Stimulated activated CD4-positive, alpha-beta T cell treated with anti-CD3 and anti-CD28 coated beads, Interleukin-12 subunit alpha, Interleukin-12 subunit beta, amount 100 ng/mL, for 48 hours (primary cell): ENCODE measurements at places on chromosomes 4 and X.

- DNase-seq = no peak
These were observed 48.9 kb upstream of the TMSB15B start for GRCh38 chrX:103913356-103914020.

DNA sequence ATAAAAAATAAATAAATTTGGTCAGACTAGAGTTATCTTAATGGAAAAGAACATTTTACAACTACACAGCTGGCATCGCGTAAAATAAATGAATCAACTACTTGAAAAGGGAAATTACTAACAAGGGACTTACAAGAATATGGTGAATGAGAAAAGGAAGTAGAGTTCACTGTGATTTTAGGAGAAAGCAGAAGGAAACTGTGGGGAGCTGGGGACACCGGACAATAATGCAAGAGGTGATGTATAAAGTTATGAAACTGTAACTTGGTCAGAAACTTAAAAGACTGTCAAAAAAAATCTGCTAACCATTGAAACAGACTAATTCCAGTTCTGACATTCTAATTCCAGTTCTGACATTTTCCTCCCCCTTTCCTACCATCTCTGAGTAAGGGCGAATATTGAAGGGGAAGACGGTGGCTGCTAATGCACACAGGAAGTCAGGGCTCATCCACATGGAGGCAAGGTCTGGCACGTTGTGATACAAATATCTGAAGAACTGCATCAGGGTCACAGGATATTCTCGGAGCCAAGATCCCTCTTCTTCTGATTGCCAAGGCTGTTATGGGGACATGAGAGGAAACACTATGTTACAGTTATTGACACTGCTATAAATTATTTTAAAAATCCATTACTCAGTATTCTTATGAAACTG, 170.5 kb downstream of the CDS1 start:
- no peak for DNase-seq

- no peak for DNase-seq
These were observed 10.5 kb downstream of the ACSL1 start for GRCh38 chr4:184815046-184815877.

GRCh38 chr4:140047017-140047640, 106.9 kb downstream of the MAML3 start:
- no peak for DNase-seq

DNA sequence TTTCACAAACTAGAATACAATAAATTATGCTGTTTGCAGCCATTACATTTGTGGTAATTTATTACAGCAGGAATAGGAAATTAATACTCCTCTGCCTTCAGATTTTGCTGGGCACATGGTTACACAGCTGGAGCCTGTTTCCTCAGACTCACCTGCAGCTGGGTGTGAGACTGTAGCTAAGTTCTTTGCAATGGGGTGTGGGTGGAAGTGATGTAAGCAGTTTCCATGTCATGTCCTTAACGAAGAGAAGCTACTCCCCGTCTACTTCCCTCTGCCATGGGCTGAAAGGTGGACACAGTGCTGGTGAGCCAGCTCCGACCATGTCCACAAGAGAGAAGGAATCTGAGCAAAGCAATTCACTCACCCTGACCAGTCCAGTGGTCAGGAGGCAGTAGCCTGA, 18.2 kb downstream of the SH3KBP1 start:
- DNase-seq = no peak

GRCh38 chr4:75916091-75916661, 13.9 kb upstream of the PPEF2 start:
- DNase-seq = no peak

GRCh38 chrX:131977619-131978018, 45.5 kb upstream of the STK26 start:
- no peak for DNase-seq

DNA sequence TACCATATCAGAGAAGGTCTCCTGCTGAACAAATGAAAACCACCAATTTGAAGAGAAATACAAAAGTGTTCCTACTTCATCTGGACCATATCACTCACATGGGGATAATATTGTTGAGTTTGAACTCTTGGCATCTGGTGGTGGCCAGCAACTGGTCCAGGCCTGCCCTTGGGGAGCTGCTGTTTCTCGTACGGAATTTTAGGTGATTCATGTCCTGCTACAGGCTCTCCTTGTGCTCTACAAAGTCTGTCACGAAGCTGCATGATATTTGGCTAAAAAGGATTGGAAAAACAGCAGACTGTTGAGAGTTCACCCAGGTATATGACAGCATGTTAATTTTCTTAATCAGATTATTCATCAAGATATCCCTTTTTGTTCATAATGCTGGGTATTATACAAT, 42.2 kb downstream of the SEC31A start:
- DNase-seq = no peak

GRCh38 chrX:28189011-28189410, 207.8 kb upstream of the DCAF8L1 start:
- no peak for DNase-seq

DNA sequence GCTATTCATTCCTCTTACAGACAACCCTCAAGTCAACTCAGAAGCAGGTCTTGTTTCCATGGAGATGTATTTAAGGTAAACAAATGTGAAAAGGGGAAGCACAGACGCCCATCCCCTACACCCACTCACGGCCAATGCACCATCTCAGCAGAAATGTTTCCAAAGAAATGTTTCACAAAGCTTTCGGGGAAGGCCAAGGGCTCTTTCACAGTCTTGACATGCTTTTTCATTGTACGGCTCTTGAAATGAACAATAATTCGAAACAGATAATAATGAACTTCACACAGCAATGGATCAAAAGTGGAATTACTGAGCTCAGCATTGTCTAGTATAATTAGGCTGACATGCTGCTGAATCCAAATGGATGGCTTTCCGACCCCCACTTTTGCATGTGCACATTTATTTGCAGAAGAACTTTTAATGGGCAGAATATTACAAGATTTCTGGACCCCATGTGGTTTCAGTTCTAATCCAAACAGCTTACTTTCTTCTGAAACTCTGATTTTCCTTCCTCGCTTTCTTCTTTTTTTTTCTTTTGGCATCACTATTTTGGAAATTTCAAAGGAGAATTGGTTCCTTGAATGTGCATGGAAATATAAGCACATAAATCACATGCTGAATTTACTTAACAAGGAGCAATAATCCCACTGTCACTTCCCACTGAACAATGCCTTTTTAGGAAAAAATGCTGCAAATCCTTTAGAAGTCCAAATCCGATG, 160.9 kb downstream of the SMIM20 start:
- DNase-seq = peak; percentile 75

DNA sequence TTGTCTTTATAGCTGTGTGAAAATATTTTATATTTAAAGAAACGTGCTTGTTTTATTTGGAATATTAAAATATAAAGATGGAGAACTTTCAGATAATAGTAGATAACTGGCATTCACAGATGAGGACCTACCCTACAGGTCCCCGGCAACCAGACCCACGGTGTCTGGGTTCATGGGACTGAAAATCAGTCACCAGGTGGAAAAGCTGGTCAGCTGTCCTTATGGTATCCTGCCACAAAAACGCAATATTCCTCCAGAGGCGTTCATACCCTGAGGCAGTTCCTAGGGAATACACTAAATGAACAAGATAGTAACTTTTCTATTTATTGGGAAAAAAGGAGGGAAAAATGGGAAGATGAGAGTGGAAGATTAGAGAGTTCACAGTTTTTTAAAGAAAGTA, 1.2 kb downstream of the TLR6 start:
- no peak for DNase-seq

DNA sequence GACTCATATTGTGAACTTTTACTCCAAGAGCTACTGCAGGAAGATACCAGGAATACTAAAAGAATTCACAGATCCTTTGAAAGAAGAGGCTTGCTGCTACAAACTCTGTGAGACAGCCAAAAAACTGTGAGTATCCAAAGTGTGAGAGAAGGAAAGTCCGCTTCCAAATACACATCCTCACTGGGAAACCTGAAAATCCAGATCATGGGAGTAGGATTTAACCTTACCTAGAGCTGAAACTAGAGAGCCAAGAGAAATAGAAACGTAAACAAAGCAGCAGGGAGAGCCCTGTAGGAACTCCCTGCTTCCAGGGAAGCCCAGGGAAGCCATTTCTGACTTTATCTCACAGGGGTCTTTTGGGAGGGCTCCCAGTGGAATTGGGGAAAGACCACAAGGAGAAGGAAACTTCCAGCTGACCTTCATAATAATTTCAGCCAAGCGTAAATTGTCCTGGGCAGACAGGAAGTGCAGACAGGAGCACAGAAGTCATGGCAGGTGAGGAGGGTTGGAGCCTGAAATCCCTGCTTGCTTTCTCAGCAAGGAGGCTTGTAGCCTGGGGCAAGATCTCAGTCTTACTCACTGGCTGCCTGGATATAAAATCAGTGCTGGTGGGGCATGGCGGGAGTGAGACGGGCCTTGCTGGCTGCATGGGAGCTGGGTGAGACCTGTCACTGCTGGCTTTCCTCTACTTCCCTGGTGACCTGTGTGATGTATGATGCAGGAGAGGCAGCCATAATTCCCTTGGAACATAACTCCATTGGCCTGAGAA, 26.2 kb upstream of the NFKB1 start:
- DNase-seq = no peak

DNA sequence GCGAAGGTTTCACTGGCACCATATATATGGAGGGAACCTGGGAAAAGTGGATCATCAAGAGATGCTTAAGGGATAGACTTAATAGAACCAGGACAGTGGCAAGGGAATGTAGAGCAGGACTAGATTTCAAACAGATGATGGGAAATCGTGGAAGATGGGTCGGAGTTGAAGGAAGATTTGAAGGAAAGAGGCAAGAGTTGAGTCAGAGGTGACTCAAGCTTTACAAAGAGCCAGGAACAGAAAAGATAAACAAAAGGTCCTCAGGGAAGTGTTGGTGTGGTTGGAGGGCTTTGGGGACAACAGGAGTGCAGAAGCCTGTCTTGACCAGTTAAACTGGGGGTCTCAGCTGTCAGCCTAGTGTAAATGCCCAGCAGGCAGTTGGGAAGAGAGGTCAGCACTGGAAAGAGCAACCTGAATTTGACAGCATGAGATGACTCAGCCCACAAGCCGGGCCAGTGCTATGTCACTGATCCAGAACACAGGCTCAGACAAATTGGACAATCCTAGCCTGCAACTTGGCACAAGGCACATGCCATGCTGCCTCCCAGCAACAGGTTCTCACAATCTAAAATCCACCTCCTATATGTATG, 230.5 kb downstream of the IDS start:
- DNase-seq = no peak

DNA sequence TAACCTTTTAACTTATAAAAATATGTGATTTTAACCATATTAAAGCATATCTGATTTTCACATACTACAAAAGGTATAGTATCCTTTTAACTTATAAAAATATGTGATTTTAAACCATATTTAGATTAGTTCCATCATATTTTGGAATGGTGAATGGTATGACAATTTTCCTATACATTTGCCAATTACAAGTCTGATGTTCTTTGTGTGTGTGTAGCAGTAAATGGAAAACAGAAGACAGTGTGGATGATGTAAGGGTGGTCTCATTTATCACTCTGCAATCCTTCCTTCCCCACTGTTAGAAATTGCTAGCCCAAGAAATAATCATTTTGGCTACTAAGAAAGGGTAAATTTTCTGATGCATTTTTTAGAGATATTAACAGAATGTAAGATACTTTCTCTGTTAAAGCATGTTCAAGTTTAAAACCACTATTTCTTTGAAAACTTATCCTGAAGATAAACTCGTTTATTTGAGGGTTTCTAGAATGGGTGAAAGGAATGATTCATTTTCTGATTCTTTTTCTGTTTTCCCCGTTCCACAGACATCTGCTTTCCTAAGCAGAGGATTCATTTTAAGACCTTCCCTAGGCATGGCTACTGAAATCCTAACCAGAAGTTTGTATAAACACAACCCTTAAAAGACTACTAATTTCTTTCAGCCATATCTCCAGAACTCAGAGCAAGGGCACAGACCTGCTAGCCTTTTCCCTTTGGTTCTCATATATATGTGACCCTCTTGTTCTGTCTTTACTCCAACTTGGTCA, 21.0 kb downstream of the NUDT6 start:
- no peak for DNase-seq

DNA sequence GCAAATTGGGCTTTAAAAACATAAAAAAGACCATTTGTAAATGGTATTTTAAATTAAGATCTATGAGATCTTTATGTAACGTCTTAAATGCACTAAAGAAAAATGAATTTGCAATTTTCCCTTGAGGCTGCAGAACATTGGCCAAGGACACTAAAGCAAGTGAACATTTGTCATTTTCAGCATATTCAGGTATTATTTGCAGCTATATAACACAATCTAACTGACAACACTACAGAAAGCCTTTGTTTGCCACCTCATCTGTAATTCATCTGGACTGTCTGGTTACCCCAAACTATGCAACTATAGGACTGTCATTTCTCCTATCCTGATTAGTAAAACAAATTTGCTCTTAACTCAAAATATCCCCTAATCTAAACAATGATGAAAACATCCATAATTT, 74.8 kb downstream of the ANTXR2 start:
- DNase-seq = no peak

DNA sequence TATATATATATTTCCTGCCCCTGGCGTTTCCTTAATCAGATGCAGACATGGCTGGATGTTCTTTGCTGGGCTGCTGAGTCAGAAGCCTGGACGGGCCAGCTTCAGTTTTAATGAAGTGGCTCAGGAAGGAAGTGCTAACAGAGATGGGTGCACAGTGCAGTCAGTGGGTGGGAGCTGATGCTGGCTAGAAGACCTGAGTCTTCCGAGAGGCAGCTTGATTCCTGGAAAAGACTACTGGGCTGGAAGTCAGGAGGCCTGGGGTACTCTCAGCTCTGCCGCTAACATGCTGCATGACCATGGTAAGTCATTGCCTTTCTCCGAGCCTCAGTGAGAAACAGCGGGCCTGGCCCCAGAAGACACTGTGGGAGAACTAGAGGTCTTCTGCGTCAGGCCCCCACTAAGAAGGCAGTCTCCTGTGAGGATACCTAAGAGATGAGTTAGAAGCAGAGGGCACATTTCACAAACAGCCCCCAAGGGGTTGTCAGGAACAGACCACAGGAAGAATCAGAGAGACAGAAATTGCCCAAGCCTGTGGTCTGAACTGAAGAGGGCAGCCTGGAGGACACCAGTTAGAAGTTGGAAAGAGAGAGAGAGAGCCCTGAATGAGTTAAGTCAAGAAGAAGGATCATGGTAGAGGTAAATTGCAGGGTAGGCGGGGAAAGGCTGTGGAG, 8.3 kb upstream of the CD40LG start:
- DNase-seq = no peak

DNA sequence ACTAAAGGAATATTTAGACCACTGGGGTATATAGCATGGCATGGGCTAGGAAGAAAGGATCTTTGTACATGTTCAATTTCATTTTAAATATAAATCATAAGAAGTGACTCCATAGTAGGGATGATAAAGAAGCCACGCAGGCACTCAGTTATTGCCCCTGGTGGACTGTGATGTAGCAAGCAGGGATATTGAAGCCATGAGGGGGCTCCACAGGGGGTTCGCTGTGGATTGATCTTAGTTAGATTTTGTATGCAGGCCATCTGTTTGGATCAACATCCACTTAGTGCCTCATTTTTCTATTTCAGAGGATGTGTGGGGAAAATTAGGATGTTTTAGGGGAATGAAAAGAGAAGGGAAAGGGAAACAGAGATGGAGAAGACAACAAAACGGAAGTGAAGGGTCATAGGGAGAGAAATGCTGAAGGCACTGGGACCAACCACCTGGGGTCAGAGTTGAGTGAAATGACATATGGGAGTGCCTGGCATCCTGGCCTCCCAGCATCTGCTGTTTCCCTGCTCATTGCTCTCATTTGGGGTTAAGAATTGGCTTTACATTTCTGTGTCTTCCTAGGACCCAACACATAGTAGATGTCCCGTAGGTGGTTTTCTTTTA, 11.2 kb upstream of the FREM3 start:
- DNase-seq = no peak
